IMR-90 (cell line): ENCODE measurements at places on chromosomes 12 and 14.

- no peak overlapping the region for H3K4me3 ChIP-seq
- peaks cover 42% of the 10 kb centered on the region for H3K36me3 ChIP-seq
- H3K27me3 ChIP-seq, result no peaks in the 10 kb centered on the region
- H3K4me1 ChIP-seq, result no peaks in the 10 kb centered on the region; the same call in 1 of the 2 replicates
- H3K27ac ChIP-seq, result no peak overlapping the region
Observed at GRCh38 chr12:57816855-57817151, 1.7 kb downstream of the AVIL start.

- H3K27ac ChIP-seq, result no peak overlapping the region
- no peak overlapping the region for H3K4me3 ChIP-seq
- H3K36me3 ChIP-seq, result no peaks in the 10 kb centered on the region
- H3K4me1 ChIP-seq, result no peaks in the 10 kb centered on the region
Observed at GRCh38 chr12:94560431-94561221, 89.7 kb downstream of the TMCC3 start.

DNA sequence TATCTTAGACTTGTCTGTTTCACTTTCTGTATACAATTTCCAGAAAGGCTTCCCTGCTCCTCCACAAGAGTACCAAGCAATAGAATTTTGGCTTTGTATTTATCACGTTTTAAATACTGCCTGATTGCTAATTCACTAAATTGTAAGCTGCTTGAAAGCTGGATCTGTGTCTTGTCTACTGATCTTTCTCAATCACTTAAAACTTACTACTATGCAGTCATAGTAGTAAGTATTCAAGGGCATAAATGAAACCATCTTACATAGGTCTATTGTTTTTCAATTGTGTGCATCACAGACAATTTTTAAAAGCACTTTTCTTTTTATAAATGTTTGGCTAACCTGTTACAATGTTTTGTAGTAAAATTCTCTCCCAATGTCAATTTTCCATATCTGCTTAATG is 1.2 kb upstream of the GLIPR1L2 start:
- no peaks in the 10 kb centered on the region for H3K36me3 ChIP-seq
- DNase-seq, result no peak
- H3K4me3 ChIP-seq, result no peak overlapping the region
- no peak overlapping the region for H3K27ac ChIP-seq

DNA sequence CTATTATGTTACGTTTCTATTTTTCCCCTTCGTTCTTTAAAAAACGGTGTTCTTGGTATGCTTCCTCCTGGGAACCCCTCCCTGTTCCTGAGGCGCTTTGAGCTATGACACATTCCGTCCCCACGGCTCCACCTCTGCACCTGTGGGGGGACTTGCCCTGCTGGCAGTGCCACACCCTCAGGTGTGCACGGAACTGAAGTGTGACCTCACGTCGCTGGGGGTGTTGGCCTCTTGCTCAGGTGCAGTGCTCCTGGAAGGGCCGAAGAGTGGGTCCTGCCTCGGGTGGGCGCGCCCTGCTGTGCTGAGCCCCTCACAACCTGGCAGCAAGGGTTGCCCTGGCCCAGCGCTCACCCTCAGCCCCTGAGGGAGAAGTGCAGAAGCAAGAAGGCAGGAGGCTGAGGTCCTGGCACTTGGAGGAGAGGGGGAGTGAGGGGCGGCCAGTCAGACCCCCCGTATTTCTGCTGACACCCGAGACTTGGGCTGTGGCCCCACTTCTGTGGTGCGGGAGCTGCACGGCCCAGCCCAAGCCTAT is 4.9 kb downstream of the AMN start:
- no peak for DNase-seq
- H3K36me3 ChIP-seq, result peaks cover 9% of the 10 kb centered on the region; the same call in 1 of the 2 replicates
- H3K27me3 ChIP-seq, result peaks cover 78% of the 10 kb centered on the region
- no peak overlapping the region for H3K27ac ChIP-seq

DNA sequence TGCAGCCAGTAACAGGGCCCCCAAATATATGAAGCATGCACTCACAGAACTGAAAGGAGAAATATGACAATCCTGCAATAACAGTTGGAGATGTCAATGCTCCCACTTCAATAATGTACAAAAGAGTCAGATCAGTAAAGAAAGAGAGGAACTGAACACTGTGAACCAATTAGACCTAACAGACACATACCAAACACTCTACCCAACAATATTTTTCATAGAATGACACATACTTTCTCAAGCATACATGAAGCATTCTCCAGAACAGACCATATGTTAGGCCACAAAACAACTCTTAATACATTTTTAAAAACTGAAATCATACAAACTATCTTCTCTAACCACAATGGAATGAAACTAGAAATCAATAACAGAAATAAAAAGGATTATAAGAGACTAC is 80.2 kb downstream of the ELK3 start:
- H3K4me3 ChIP-seq, result no peak overlapping the region
- H3K27me3 ChIP-seq, result no peaks in the 10 kb centered on the region
- H3K4me1 ChIP-seq, result peaks cover 5% of the 10 kb centered on the region
- peaks cover 22% of the 10 kb centered on the region for H3K36me3 ChIP-seq

- DNase-seq, result no peak
- no peaks in the 10 kb centered on the region for H3K36me3 ChIP-seq
- no peaks in the 10 kb centered on the region for H3K27me3 ChIP-seq
- no peak overlapping the region for H3K4me3 ChIP-seq
- no peak overlapping the region for H3K27ac ChIP-seq
Observed at GRCh38 chr12:103505371-103506236, 9.8 kb upstream of the C12orf42 start.

GRCh38 chr14:74417201-74417600 is 8.8 kb downstream of the SYNDIG1L start:
- H3K27me3 ChIP-seq, result peaks cover 74% of the 10 kb centered on the region
- H3K4me3 ChIP-seq, result no peak overlapping the region
- H3K27ac ChIP-seq, result no peak overlapping the region
- no peaks in the 10 kb centered on the region for H3K36me3 ChIP-seq

DNA sequence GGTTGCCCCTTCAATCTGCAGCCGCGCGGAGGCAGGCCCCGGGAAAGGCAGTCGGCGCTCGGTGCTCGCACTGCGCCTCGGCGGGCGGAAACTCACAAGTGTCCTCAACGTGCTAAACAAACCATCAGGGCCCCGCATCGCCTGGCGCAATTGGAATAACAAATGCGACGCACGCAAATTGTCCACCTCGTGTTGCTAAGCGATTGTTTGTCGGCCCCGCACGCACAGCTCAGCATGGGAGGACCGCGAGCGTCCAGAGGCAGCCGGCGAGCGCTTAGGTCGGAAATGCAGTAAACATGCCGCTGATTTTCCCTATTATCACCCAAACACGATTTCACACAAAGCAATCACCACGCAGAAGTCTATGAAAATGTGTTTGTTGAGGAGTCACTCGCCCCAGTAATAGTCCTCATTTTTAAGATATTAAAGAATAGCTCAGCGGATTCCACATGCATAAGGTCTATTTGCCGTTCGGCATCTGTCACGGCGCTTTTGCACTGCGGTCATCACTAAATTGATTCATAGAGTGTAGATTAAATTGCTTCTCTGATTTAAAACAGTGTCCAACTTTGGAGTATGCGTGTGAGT is 3.2 kb upstream of the GSC start:
- H3K4me3 ChIP-seq, result no peak overlapping the region
- no peak overlapping the region for H3K27ac ChIP-seq
- DNase-seq, result no peak
- no peaks in the 10 kb centered on the region for H3K36me3 ChIP-seq

- no peak overlapping the region for H3K4me3 ChIP-seq
- no peaks in the 10 kb centered on the region for H3K27me3 ChIP-seq
- DNase-seq, result no peak
- no peak overlapping the region for H3K27ac ChIP-seq
- no peaks in the 10 kb centered on the region for H3K36me3 ChIP-seq
Observed at GRCh38 chr14:41986083-41986645, 379.5 kb downstream of the LRFN5 start.

- no peak overlapping the region for H3K27ac ChIP-seq
- H3K4me3 ChIP-seq, result no peak overlapping the region
Observed at GRCh38 chr12:80184926-80185325, 85.6 kb downstream of the OTOGL start.

DNA sequence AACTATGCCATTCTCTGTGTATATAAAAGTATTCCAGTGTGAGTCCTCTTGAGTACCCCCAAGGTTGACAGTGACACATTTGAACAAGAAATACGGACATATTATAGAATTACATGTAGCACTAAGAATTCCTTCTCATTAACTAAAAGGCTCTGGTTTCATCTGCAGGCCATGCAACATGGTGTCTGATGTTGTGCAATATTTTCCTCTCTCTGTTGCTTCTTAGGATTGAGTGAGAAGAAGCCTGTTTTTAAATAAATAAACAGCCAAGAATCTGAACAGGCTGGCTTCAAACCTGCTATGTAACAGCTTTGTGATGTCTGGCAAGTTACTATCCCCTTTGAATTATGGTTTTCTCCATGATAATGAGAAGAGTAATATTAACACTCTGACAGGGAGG is 22.2 kb upstream of the CCER1 start:
- no peaks in the 10 kb centered on the region for H3K27me3 ChIP-seq
- H3K27ac ChIP-seq, result peak overlapping the region; percentile 15; the same call in 1 of the 2 replicates
- H3K4me3 ChIP-seq, result no peak overlapping the region
- peaks cover 12% of the 10 kb centered on the region for H3K4me1 ChIP-seq

GRCh38 chr12:43291516-43291915 is 260.5 kb downstream of the ADAMTS20 start:
- no peaks in the 10 kb centered on the region for H3K36me3 ChIP-seq
- peaks cover 23% of the 10 kb centered on the region for H3K4me1 ChIP-seq
- no peak overlapping the region for H3K4me3 ChIP-seq
- H3K27ac ChIP-seq, result no peak overlapping the region; the same call in 1 of the 2 replicates

DNA sequence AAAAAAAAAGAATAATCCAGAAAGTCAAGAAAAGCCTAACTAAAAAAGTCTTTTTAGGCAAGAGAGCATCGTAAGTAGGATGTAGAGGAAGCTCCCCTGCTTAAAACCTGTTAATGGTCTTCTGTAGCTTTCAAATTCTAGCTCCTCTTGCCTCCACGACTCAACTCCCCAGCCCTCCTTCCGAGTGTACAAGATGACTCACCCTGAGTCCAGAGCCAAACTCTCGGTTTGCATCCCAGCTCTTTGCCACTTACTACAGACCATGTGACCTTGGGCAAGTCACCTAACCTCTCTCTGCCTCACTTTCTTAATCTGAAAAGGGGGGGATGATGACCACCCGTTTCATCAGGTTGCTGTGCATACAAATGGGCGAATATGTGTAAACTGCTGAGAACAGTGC is 460.4 kb downstream of the DPF3 start:
- DNase-seq, result peak; percentile 59
- no peaks in the 10 kb centered on the region for H3K36me3 ChIP-seq
- H3K4me3 ChIP-seq, result no peak overlapping the region
- no peak overlapping the region for H3K27ac ChIP-seq

DNA sequence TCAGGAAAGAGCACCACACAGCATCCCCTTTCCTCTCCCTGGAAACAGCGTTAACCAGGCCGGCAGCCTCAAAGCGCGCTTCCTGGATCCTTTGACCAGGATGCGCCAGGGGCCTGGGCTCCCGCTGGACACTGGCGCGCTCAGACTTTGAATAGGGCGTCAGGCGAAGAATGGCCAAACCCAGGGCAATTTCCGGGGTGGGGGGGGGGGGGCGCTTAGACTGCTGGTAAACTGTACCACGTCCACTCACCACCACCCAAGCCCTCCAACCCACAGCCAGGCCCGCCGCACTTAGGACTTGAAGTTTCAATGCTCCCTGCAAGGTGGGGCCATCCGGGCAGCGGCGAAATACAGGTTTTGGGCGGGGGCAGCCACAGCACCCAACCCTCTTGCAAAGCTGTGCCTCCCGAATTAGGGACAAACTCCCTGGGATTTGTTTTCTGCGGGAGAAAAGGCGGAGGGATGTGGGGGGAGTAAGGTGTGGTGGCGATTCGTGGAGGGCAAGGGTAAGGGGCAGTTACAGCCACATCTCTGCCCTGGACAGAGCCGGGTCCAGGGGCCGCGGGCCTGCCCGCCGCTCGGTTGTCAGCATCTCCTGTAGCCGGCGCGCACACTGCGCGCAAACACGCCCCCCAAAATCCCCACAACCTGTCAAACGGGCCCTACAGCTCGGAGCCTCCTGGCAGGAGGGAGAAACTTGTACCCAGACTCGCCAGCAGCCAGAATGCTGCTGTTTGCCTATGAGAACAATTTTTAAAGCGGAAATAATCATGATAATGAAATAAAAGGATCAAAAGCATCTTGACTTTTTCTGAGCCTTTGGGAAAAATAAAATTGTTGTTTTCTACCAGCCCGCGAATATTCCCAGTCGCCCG is 958 bp downstream of the RTN1 start:
- H3K36me3 ChIP-seq, result no peaks in the 10 kb centered on the region
- H3K27ac ChIP-seq, result no peak overlapping the region
- DNase-seq, result no peak
- peaks cover 24% of the 10 kb centered on the region for H3K27me3 ChIP-seq
- no peaks in the 10 kb centered on the region; the same call in 1 of the 2 replicates for H3K4me1 ChIP-seq
- no peak overlapping the region for H3K4me3 ChIP-seq

DNA sequence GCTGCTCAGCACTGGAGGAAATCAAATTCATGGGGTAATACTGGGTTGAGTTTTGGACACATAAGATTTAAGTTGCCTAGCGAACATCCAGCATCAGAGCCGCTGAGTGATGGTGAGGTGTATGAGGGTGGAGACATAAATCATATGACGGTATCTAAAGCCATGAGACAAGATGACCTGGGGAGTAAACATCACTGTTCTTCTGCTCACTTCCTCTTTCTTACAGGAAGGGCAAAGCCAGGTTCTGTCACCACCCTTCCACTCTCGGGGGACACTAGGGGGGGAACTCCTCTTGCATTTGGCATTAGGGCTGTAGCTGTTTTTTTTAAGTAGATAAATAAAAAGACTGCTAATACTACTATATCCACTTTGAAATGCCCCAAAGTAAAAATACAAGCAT is 24.0 kb downstream of the PRDM4 start:
- H3K4me3 ChIP-seq, result no peak overlapping the region
- no peak for DNase-seq
- H3K4me1 ChIP-seq, result no peaks in the 10 kb centered on the region
- H3K36me3 ChIP-seq, result peaks cover 56% of the 10 kb centered on the region
- H3K27me3 ChIP-seq, result no peaks in the 10 kb centered on the region
- no peak overlapping the region for H3K27ac ChIP-seq

GRCh38 chr12:78778339-78778738 is 86.2 kb upstream of the SYT1 start:
- no peaks in the 10 kb centered on the region for H3K4me1 ChIP-seq
- H3K36me3 ChIP-seq, result no peaks in the 10 kb centered on the region
- H3K27ac ChIP-seq, result no peak overlapping the region
- no peak overlapping the region for H3K4me3 ChIP-seq

DNA sequence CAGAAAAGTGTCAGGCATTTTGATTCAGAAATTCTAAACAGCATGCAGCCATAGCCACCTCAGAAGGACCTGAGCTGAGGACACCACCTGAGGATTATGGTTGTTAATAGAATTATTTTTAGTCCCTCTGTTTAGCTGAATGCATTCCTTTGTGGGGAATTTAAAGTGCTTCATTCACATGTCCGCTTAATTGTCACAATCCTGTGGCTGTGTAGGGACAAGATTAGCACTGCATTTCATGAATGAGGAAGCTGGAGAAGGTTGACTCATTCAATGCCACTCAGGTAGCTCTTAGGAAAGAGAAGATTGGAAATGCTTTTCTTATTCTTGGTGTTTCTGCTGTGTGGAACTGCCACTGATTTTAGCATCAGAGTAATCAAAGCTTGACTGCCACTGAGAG is 42.0 kb upstream of the KRR1 start:
- no peak overlapping the region for H3K4me3 ChIP-seq
- H3K27me3 ChIP-seq, result no peaks in the 10 kb centered on the region
- DNase-seq, result no peak
- no peaks in the 10 kb centered on the region for H3K36me3 ChIP-seq
